ENCODE measurements at places on chromosomes 1 and 21. TPM values are rescaled to one million over a fixed set of nuclear protein-coding genes. Genes with fewer than 3 reads are reported as not detected.

DNA sequence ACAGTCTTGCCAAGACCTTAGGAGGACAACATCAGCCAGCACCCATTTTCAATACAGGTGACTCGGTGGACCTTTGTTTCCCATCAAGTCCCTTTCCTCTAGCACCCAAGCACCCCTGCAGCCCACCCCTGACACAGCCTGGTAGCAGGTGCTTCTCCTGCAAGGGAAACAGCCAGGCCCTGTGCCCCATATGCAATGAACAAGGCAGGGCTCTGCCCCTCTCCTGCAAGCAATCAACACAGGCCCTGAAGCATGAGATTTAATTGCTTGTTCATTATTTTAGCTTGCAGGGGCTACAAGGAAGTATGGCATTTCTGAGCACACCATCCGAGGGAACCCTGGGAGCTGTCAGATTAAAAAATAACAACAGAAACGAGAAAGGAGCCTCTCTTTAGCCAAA lies 35.4 kb downstream of the TCP10L start:
- no peak for DNase-seq
- peaks cover 3% of the 10 kb centered on the region for H3K27me3 ChIP-seq
- no peak overlapping the region for H3K4me3 ChIP-seq
- no peaks in the 10 kb centered on the region for H3K36me3 ChIP-seq
- no peak overlapping the region for H3K27ac ChIP-seq

DNA sequence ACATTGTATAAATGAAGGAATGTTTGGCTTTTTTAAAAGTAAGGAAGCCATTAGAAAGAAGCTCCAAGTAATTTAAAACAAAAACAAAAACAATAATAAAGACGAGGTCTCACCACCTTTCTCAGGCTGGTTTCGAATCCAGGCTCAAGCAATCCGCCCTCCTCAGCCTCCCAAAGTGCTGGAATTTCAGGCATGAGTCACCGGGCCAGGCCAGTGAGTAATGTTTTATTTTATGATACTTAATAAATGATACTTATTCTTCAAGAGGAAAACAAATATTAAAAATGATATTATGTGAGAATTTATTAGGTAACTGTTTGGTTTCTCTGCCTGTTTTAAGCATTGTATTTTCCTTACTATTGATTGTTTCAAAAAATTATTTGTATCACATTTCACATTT lies 201.4 kb upstream of the BRINP3 start:
- no peaks in the 10 kb centered on the region for H3K36me3 ChIP-seq
- H3K27ac ChIP-seq: no peak overlapping the region
- H3K27me3 ChIP-seq: no peaks in the 10 kb centered on the region
- H3K4me1 ChIP-seq: no peaks in the 10 kb centered on the region
- no peak for DNase-seq

GRCh38 chr1:154607106-154607608 lies 829 bp downstream of the ADAR start:
- peak overlapping the region; percentile 98 for H3K4me3 ChIP-seq
- DNase-seq: peak; percentile 53
- H3K4me1 ChIP-seq: peaks cover 64% of the 10 kb centered on the region
- peaks cover 31% of the 10 kb centered on the region for H3K36me3 ChIP-seq
- no peaks in the 10 kb centered on the region for H3K27me3 ChIP-seq

- no peak for DNase-seq
- H3K36me3 ChIP-seq: no peaks in the 10 kb centered on the region
- H3K27me3 ChIP-seq: no peaks in the 10 kb centered on the region
- H3K27ac ChIP-seq: no peak overlapping the region
- H3K4me1 ChIP-seq: no peaks in the 10 kb centered on the region
- no peak overlapping the region for H3K4me3 ChIP-seq
Measured at GRCh38 chr1:21601278-21602048, 67.7 kb downstream of the RAP1GAP start.

DNA sequence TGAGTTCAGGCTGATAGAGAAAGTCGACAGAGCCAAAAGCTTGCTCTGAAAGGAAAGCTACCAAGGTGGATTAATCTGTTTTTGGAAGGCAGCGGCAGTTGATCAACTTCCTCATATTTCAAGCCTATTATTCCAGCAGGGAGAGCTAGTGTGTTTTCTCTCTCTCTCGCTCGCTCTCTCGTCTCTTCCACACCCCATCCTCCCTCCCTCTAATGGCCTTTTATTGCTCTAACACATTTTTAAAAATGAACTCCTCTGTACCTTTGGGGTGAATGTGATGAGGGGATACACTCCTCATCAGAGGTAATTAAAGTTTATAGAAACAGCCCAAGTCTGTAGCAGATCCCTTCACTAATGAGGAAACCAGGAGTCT lies 126.4 kb downstream of the CLIC6 start:
- no peak overlapping the region for H3K4me3 ChIP-seq
- no peak overlapping the region for H3K27ac ChIP-seq
- DNase-seq: no peak
- H3K27me3 ChIP-seq: no peaks in the 10 kb centered on the region

GRCh38 chr1:171213559-171214454 lies 28.7 kb downstream of the FMO2 start:
- H3K27me3 ChIP-seq: peaks cover 4% of the 10 kb centered on the region
- H3K4me1 ChIP-seq: peaks cover 2% of the 10 kb centered on the region
- no peak for DNase-seq
- H3K27ac ChIP-seq: no peak overlapping the region
- H3K36me3 ChIP-seq: no peaks in the 10 kb centered on the region
- H3K4me3 ChIP-seq: no peak overlapping the region

- no peak overlapping the region for H3K4me3 ChIP-seq
- H3K36me3 ChIP-seq: no peaks in the 10 kb centered on the region
- no peaks in the 10 kb centered on the region for H3K27me3 ChIP-seq
- peaks cover 56% of the 10 kb centered on the region for H3K4me1 ChIP-seq
- DNase-seq: peak; percentile 10
Measured at GRCh38 chr1:234977875-234978396, 150.7 kb downstream of the TOMM20 start.

- no peak for DNase-seq
- no peak overlapping the region for H3K27ac ChIP-seq
- no peak overlapping the region for H3K4me3 ChIP-seq
- H3K27me3 ChIP-seq: no peaks in the 10 kb centered on the region
- peaks cover 13% of the 10 kb centered on the region for H3K4me1 ChIP-seq
Measured at GRCh38 chr1:211952299-211952698, 83.1 kb downstream of the INTS7 start.

DNA sequence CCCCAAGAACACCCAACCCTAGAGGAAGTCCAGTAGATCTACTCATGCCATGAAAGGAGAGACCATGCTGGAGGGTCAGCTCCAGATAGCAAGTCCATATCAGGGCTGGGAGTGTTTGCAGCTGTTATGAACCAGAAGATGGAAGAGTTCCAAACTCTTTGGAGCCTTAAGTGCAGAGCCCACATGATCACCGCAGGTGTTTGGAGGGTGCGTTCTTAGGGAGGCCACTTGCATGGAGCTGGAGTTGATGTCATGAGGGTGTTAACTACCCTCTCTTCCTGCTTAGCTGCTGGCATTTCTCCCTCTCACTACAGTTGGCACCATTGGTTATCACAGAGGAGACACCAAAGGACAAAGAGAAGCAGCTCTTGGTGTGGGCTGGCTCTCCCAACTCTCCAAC lies 616.9 kb downstream of the AJAP1 start:
- DNase-seq: no peak
- H3K4me1 ChIP-seq: no peaks in the 10 kb centered on the region
- H3K4me3 ChIP-seq: no peak overlapping the region
- H3K27ac ChIP-seq: no peak overlapping the region

- H3K4me3 ChIP-seq: no peak overlapping the region
- H3K4me1 ChIP-seq: no peaks in the 10 kb centered on the region
- no peaks in the 10 kb centered on the region for H3K27me3 ChIP-seq
- H3K36me3 ChIP-seq: peaks cover 1% of the 10 kb centered on the region
- DNase-seq: no peak
Measured at GRCh38 chr21:31537872-31538576, 121.5 kb upstream of the SOD1 start.

GRCh38 chr1:156052862-156053767 lies 483 bp downstream of the UBQLN4 start:
- peak overlapping the region; percentile 87 for H3K27ac ChIP-seq
- DNase-seq: peak; percentile 75
- H3K36me3 ChIP-seq: peaks cover 8% of the 10 kb centered on the region
- peak overlapping the region; percentile 96 for H3K4me3 ChIP-seq
- H3K27me3 ChIP-seq: no peaks in the 10 kb centered on the region
- peaks cover 19% of the 10 kb centered on the region for H3K4me1 ChIP-seq

DNA sequence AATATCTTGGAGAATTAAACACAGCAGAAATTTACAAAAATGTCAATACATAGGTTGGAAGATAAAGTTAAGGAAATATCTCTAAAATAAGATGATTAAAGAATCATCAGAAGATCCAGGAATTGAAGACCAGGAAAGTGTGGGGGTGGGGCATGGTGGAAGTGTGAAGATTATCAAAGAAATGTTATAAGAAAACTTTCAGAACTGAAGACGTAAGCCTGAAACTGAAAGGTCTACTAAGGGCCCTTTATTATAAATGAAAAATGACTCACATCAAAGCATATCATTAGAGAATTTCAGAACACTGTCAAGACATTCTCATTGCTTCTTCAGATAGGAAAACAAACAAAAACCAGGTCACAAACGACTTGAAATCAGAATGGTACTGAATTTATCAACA lies 92.4 kb upstream of the DPT start:
- H3K4me3 ChIP-seq: no peak overlapping the region
- peaks cover 7% of the 10 kb centered on the region for H3K4me1 ChIP-seq
- no peak for DNase-seq
- H3K27ac ChIP-seq: no peak overlapping the region
- no peaks in the 10 kb centered on the region for H3K27me3 ChIP-seq
- H3K36me3 ChIP-seq: peaks cover 1% of the 10 kb centered on the region

GRCh38 chr1:53625766-53626520 lies 113.0 kb downstream of the GLIS1 start:
- peaks cover 16% of the 10 kb centered on the region for H3K27me3 ChIP-seq
- H3K4me1 ChIP-seq: no peaks in the 10 kb centered on the region
- DNase-seq: no peak
- no peak overlapping the region for H3K4me3 ChIP-seq

DNA sequence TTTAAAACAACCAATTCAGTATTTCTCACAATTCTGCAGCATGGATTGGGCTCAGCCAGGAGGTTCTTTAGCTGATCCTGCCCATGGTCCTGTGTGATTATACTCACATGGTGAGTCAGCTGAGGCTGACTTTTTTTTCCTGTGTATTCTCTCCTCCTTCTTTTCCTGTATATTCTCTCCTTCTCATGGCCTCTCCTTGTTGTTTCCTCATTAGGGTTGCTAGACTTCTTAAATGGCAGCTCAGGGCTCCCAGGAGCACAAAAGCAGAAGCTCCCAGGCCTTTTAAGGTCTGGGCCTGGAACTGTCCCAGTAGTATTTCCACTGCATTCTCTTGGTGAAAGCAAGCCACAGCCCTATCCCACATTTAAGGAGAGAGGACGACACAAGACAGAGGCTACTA lies 26.8 kb downstream of the VANGL1 start:
- H3K36me3 ChIP-seq: peaks cover 24% of the 10 kb centered on the region
- H3K27me3 ChIP-seq: peaks cover 2% of the 10 kb centered on the region
- no peak overlapping the region for H3K27ac ChIP-seq
- peaks cover 4% of the 10 kb centered on the region for H3K4me1 ChIP-seq
- no peak overlapping the region for H3K4me3 ChIP-seq

- H3K27ac ChIP-seq: no peak overlapping the region
- H3K36me3 ChIP-seq: no peaks in the 10 kb centered on the region
- no peak overlapping the region for H3K4me3 ChIP-seq
- peaks cover 11% of the 10 kb centered on the region for H3K27me3 ChIP-seq
- peaks cover 6% of the 10 kb centered on the region for H3K4me1 ChIP-seq
Measured at GRCh38 chr1:170510163-170510562, 21.8 kb upstream of the GORAB start.

- no peaks in the 10 kb centered on the region for H3K36me3 ChIP-seq
- H3K27me3 ChIP-seq: peaks cover 9% of the 10 kb centered on the region
- no peak overlapping the region for H3K27ac ChIP-seq
- no peaks in the 10 kb centered on the region for H3K4me1 ChIP-seq
- H3K4me3 ChIP-seq: no peak overlapping the region
Measured at GRCh38 chr1:168734946-168735345, 5.9 kb upstream of the DPT start.

DNA sequence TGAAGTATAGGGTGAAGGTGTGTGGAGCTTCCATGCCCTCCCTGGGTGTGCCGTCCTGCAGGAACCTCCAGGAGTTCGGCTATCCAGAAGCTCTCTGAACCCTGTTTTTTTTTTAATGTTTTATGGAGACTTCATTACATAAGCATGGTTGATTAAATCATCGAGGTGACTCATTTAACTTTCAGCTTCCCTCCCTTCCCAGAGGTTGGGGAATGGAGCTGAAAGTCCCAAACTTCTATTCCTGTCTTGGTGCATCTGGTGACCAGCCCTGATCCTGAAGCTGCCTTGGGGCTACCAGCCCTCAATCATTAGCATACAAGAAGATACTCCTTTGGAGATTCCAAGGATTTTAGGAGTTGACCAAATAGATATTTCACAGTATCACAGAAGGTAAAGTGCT lies 9.5 kb downstream of the RRP15 start:
- H3K4me1 ChIP-seq: peaks cover 3% of the 10 kb centered on the region
- DNase-seq: no peak
- no peak overlapping the region for H3K27ac ChIP-seq
- no peak overlapping the region for H3K4me3 ChIP-seq
- no peaks in the 10 kb centered on the region for H3K27me3 ChIP-seq

DNA sequence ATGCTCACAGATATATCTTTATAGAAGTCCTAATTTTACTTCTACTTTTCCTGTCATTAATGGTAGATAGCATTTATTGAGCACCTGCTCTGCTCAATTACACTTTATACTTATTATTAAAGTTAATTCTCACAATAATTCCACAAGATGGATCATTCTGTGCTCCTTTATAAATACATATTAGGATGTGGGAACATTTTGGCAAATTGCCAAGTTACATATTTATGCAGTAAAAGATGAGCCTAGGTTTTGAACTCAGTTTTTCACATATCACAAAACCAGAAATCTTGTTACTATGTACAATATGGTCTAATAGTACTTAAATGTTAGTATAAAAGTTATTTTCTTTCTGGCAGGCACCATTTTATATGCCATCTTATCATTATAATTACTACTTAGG lies 895.0 kb upstream of the B3GALT2 start:
- H3K27me3 ChIP-seq: no peaks in the 10 kb centered on the region
- H3K4me3 ChIP-seq: no peak overlapping the region
- no peaks in the 10 kb centered on the region for H3K4me1 ChIP-seq

GRCh38 chr1:235984041-235984825 lies 80.7 kb downstream of the NID1 start:
- H3K27me3 ChIP-seq: peaks cover 17% of the 10 kb centered on the region
- no peak overlapping the region for H3K27ac ChIP-seq
- H3K36me3 ChIP-seq: peaks cover 8% of the 10 kb centered on the region
- H3K4me1 ChIP-seq: peaks cover 5% of the 10 kb centered on the region

- peaks cover 3% of the 10 kb centered on the region for H3K36me3 ChIP-seq
- no peak overlapping the region for H3K27ac ChIP-seq
- peaks cover 54% of the 10 kb centered on the region for H3K4me1 ChIP-seq
- DNase-seq: peak; percentile 65
- H3K27me3 ChIP-seq: peaks cover 11% of the 10 kb centered on the region
- peak overlapping the region; percentile 96 for H3K4me3 ChIP-seq
Measured at GRCh38 chr1:202807451-202807925, 733 bp downstream of the KDM5B start.

GRCh38 chr1:61844006-61844405 lies 101.7 kb downstream of the PATJ start:
- H3K27ac ChIP-seq: no peak overlapping the region
- H3K36me3 ChIP-seq: no peaks in the 10 kb centered on the region
- peaks cover 1% of the 10 kb centered on the region for H3K4me1 ChIP-seq
- no peaks in the 10 kb centered on the region for H3K27me3 ChIP-seq
- DNase-seq: no peak

RGS8 gene
- not detected for total RNA-seq

FHAD1 gene
- total RNA-seq: 0.64 TPM

ILF2 gene
- 141 TPM for total RNA-seq

PLA2G2D gene
- total RNA-seq: not detected

FNBP1L gene
- 0.19 TPM for total RNA-seq

CZIB gene
- 63.1 TPM for total RNA-seq

RNU1-2 gene
- total RNA-seq: 3,257 TPM

L1TD1 gene
- total RNA-seq: not detected

OR2G6 gene
- total RNA-seq: not detected

Data from activated naive CD8-positive, alpha-beta T cell treated with anti-CD3 and anti-CD28 coated beads, Interleukin-2, amount 10 ng/mL, durations not matched to agents 7 days and 5 days (primary cell).